ENCODE measurements at places on chromosomes 2 and 18.

DNA sequence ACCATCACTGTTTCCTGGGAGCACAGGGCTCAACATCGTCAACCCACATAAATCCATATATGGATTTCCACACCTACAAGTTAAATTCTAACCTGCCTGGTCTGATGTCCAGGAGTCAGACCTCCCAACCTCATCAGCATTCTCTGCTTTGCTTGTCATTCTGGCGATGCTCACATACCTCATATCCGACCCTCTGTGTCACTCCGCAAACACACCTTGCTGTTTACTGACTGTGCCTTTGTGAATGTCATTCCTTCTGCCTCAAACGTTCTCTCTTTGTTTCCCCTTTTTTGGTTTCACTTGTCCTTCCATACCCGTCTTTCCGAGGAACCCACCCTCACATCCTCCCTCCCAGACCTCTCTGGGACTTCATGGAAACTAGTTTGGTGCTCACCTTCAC, 187.1 kb downstream of the ACTR3 start:
- DNase-seq: no peak

DNA sequence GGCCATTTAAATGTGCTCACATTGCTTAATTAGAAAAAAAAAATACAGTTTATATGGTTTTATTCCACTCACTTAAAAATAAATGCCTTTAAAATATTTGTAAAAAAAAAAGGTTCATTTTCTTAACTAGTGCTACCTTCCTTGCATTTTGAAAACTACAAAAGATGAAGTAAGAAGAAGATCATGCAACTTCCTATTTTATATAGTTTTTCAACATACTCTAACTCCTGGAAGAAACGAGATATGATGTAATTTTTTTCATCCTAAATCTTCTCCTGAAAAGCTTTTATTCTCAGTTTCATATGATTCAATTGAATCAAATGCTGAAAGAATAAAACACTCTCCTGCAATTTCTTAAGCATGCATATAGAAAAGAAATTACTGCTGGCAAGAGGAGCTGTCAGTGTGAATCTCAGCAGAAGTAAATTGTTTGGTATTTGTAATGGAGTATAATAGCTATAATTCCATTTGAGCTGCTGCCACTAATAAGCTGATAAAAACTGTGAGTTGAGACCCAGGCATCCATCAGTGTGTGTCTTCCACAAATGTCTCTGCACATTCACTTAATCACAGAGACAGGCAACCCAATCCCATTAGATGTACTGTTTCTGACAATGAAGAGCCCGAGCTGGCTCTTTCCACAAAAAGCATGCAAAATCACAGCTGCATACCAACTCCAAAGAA, 3.7 kb downstream of the FTCDNL1 start:
- no peak for DNase-seq

DNA sequence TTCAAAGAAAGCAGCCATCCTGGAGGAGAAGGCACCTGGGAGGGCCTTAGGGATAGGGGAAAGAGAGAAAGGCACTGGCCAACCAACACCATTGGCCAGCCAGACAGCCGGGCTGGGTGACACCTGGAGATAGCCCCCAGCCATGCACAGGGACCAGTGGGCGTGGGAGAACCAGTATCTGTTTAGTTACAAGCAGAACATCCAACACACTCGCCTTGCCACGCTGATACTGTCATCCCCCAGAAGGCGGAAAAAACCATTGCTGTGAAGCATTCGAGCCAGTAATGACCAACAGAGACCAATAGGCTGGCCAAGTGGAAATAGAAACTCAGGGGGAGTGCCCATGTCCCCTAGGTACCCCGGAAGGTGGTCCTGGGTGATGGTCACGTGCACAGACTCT, 15.5 kb downstream of the ASPRV1 start:
- DNase-seq: no peak

GRCh38 chr2:216606551-216607276, 26.5 kb upstream of the IGFBP2 start:
- no peak for DNase-seq

Measured in RCC 7860 (cell line).